ENCODE measurements at places on chromosomes 1 and 21. TPM values are rescaled to one million over a fixed set of nuclear protein-coding genes. Genes with fewer than 3 reads are reported as not detected.

INKA2 gene
- total RNA-seq, result 4.5 TPM

YIPF1 gene
- 31.1 TPM for total RNA-seq

GOLT1A gene
- not detected for total RNA-seq

BEST4 gene
- not detected for total RNA-seq

AKNAD1 gene
- total RNA-seq, result 1.6 TPM

TOMM40L gene
- 13.4 TPM for total RNA-seq

GPR37L1 gene
- total RNA-seq, result under 0.01 TPM

ADORA1 gene
- 8.7 TPM for total RNA-seq

LCE3E gene
- total RNA-seq, result not detected

KPRP gene
- total RNA-seq, result not detected

NTMT2 gene
- not detected for total RNA-seq

WDTC1 gene
- total RNA-seq, result 20.0 TPM

ADPRS gene
- 26.4 TPM for total RNA-seq

CTSS gene
- total RNA-seq, result 4.7 TPM
